ENCODE measurements at places on chromosomes 4 and X.

- DNase-seq: no peak
These were observed 186.1 kb downstream of the TMA16 start for GRCh38 chr4:163680386-163681098.

GRCh38 chr4:169770416-169770815 is 12.7 kb upstream of the HPF1 start:
- DNase-seq: no peak

DNA sequence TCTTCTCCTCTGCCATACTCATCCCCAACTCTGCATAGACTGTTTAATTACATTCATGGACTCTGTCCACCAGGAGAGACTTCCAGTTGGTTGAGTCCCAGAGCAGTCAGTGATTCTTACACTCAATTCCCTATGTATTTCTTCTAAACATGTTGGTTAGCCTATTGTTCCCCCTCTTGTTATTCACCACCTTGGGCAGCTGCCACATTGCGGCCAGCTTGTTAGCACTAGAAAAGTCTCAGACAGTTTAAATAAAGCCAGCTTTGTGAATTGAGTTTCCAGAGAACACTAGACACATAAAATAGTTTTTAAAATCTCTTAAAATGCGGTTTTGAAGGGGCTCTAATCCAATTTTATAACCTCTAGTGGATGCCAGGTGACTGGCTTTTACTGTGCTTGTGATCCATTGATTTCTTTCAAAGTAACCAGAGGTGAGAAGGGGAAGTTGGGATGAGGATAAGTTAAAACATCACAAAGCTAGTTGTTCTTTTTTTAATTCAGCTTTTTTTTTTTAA is 827.7 kb downstream of the FSTL5 start:
- no peak for DNase-seq

DNA sequence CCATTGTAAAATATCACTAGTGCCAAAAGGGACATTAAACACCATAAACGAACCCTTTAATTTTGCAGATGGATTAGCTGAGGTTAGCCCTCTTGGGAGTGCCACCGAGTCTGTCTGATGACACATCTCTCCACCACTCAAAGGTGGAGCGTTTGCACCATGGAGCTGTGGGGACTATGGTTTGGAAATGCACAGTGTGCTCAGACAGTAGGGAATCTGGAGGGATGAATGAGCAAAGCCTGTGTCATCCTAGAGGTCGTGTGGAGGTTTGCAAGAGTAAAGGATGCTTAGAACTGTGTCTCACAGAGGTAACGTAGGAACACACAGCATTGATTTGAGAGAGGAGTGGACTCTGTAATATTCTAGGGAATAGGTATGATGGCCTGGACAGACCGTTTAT is 93.7 kb downstream of the CLNK start:
- DNase-seq: no peak

DNA sequence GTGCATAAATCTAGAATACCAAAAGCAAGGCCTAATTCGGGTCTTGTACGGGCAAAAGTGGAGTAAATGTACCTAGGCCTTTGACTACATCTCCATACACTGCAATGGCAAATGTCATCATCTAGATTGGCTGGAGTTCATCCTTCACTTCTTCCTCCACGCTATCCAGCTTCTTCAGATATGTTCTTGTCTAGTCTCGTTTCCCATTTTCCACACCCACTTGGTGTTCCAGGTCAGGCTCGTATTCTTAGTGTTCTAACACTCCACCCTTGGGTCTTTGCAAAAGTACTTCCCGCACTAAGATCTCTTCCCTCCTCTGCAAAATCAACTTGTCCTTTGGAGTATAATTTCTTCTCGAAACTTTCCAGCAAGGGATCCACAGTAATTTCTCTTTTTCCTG is 1.4 kb downstream of the COQ2 start:
- no peak for DNase-seq

DNA sequence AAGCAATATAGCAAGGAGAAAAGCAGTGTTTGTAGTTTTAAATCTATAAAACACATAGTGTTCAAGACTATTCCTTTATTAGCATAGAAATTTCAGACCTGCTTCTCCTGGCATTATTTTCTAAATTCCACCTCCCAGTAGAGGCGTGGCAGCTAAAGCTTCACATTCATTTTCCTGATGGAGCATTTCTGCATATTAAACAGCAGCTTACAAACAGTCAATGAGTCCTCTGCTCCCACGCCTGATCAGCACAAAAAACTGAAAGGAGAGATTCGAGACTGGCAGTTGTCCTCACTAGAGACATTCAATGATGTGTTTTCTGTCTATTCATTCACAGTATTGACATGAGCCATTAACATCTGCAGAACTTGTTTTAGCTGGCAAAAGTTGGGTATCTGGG is 61.4 kb downstream of the SHISA3 start:
- DNase-seq: no peak

DNA sequence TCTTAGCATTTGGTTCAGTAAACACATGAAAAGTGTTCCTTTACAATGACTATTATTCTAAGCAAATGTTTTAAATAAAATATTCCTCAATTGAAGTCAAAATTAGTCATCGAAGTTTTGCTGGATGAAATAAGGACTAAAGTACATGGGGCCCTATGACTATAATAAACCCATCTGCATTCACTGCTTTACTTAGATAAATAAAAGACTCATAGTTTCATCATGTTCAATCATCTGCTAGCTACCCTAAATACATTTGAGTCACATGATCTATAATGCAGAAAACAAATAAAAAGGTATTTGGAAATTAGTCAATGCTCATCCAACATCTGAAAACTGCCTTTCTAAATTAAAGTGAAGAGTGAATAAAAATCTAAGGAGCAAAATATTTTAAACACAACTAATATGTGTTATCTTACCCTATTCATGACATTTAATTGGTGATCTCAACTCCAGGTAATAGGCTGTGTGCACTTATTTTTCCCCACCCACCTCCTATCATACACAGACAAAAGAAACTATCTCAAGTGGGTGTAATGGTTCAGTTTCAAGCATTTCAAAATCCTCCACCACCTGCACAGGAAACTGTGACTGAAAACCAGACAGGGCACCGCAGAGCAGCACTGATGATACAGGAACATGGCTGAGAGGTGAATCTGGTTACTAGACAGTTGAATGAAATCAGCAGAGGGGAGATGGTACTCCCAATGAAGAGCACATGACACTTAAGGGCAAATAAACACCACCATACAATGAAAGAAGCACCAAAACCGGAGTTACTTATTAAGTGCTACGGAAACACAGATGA is 78.6 kb downstream of the CAMK2D start:
- no peak for DNase-seq

DNA sequence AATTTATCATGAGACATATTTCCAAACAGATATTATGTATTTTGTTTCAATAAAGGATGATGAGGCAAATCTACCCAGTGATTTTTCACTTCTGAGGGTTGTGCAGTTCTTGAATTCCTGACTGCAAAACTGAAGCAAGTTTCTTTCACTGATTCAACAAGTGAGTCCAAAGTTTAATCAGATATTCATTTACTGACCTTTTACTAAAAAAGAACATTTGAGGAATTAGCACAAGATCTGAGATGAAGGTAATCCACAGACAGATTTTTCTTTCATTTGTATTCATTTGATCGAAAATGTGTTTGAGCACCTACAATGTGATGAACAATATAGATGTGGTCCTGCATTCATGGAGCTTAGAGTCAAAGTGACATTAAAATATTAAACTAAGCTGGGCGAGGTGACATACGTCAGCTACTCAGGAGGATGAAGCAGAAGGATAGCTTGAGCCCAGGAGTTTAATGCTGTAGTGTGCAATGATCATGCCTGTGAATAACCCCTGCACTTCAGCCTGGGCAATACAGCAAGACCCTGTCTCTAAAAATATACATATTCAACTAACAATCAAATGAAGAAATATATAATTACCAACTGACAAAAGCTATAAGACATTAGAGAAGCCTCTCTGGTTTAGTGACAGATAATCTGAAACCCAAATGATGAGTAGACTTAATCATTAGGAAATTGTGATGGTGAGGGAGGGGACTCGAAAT is 76.6 kb downstream of the ANXA3 start:
- DNase-seq: no peak

GRCh38 chr4:71944956-71945355 is 86.8 kb upstream of the NPFFR2 start:
- no peak for DNase-seq

- no peak for DNase-seq
These were observed 359.2 kb downstream of the EPHA5 start for GRCh38 chr4:65311120-65311519.

DNA sequence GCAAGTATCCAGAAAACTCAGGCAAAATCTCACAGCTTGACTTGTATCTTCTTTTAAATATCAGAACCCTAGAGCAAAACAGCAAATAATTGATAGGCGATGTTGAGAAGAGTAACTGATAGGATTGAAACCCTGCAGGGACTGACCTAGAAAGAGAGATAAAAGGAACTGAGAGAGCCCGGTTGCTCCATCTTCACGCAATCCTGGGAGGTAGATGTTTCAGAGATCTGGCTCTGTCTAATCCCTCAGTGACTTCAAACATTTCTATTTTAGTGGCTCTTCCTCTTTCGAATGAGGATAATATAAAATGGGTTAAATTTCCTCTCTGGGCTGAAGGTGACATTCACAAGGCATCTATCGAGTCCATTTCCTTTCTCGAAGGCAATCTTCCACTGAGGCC is 39.3 kb upstream of the RPL34 start:
- DNase-seq: no peak

GRCh38 chrX:4963432-4963831 is 1250.0 kb upstream of the PRKX start:
- DNase-seq: no peak

DNA sequence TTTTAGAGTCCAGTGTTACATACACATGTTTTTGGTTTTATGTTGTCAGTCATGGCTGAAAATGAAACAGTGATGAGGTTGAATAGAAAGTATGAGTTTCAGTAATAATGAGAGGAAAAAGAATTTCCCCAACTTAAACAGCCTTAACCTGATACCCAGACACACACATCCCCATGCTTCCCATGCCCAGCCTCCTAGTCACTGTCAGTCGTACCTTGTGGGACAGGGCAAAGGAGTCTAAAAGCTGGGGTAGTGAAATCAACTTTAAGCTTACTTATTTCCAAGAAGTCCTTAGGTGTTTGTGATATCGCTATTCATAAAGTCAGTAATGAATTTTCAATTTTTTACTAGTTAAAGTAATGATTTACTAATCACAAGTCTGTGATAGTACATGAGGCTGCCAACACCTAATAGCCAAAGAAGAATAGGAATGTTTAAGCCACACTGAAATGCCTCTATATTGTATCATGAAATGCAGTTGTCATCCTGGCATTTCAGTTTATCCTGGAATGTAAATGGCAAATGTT is 24.3 kb upstream of the GPR34 start:
- no peak for DNase-seq

Measured in AG09309 (cell line).